GF-D8 (cell line): ENCODE measurements at places on chromosomes 3 and 15.

DNA sequence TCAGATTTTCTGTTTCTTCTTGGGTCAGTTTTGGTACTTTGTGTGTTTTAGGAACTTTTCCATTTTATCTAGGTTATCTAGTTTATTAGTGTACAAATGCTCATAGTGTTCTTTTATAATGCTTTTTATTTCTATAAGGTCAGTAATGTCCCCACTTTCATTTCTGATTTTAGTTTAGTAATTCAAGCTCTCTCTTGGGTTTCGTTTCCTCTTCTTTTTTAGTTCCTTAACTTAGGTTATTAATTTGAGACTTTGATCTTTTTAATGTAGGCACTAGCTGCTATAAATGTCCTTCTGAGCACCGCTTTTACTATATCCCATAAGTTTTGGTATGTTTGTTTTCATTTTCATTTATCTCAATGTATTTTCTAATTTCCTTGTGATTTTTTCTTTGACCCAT is 27.0 kb upstream of the CD200R1L start:
- no peak for DNase-seq

DNA sequence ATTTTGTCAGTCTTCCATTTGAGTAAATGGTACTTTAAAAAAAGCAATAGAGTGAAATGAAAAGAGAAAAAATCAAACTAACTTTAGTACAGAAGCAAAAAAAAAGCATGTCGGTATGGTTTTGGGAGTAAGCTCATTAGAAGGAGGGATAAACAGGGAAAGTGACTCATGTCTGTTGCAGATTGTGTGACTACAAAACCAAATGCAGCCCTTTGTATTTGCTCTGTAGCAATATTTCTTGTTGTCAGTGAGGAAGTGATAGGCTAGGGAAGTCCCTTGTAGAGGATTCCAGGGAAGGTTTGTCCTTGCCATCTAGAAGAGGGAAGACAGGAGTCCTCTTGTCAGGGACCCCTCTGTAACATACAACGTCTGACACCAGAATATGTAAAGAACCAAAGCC is 150.5 kb upstream of the POU1F1 start:
- DNase-seq: no peak

DNA sequence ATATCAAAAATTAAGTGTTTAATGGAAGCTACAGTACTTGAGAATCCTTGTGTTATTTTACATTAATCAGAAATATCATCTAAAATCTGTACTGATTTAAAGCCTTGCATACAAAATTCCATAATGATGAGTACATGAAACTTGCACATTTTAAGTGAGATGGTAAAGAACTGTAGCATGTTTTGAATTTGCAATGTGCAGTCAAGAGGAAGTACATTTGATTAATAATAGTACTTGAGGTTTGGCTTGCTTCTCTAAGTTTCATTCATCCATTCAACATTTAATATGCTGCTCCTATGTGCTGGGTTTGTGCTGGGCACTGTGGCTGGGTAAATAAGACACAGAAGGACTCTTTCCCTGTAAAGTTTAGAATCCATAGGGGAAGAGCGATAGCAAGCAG is 332.3 kb downstream of the CNTN3 start:
- DNase-seq: no peak

GRCh38 chr3:61664105-61664482 is 102.7 kb downstream of the PTPRG start:
- no peak for DNase-seq

- DNase-seq: no peak
These were observed 280.4 kb downstream of the RAP2B start for GRCh38 chr3:153442386-153442785.

DNA sequence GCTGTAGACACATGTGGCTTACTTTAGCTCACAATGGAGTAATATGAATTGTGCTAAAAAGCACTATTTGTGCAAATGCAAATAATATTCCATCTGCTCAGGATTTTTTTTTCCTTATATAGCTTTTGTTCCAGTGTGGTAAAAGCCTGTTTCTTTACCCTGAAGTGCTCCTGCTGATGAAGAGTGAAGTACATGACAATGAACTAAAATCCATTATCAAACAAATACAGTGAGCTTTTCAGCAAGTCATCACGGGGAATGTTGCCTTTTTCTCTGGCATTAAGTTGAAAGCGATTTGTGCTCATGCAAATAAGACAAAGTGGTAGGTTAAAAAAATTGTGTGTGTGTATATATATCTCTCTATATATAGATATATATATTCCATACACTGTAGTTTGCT is 28.6 kb upstream of the CCDC39 start:
- DNase-seq: no peak

GRCh38 chr15:101118116-101118515 is 133.7 kb downstream of the CHSY1 start:
- no peak for DNase-seq

DNA sequence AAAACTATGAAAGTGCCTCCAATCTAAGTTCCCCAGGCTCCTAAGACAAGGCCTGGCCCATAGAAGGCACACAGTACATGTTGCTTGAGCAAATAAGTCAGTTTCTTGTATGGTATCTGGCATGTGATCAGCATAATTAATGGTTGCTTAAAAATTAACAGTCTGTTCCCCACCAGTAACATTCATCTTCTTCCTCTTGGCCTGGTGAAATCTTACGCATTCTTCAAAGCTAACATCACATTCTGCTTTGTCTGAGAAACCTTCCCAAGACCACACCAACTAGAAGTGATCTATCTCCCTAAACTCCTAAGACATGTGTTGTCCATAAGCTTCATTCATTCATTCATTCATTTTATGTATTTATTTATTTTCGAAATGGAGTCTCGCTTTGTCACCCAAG is 48.1 kb downstream of the LIPC start:
- no peak for DNase-seq

DNA sequence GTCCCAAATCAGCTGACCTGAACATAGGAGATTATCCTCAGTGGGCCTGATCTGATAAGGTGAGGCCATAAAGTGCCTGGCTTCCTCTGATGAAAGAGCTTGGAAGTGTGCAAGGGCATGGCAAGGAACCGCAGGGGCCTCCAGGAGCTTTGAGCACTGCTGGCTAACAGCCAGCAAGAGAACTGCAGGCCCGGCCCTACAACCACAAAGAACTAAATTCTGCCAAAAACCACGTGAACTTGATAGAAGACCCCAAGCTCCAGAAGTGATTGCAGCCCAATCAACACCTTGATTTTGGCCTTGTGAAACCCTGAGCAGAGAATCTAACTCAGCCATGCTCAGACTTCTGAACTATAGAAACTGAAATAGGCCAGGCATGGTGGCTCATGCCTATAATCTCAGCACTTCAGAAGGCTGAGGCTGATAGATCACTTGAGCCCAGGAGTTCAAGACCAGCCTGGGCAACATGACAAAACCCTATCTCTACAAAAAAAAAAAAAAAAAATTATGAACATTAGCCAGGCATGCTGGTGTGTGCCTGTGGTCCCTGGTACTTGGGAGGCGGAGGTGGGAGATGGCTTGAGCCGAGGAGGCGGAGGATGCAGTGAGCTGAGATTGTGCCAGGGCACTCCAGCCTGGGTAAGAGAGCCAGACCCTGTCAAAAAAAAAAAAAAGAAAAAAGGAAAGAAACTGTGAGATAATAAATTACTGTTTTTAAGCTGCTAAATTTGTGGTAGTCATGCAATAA is 7.7 kb upstream of the DIS3L start:
- peak; percentile 65 for DNase-seq

DNA sequence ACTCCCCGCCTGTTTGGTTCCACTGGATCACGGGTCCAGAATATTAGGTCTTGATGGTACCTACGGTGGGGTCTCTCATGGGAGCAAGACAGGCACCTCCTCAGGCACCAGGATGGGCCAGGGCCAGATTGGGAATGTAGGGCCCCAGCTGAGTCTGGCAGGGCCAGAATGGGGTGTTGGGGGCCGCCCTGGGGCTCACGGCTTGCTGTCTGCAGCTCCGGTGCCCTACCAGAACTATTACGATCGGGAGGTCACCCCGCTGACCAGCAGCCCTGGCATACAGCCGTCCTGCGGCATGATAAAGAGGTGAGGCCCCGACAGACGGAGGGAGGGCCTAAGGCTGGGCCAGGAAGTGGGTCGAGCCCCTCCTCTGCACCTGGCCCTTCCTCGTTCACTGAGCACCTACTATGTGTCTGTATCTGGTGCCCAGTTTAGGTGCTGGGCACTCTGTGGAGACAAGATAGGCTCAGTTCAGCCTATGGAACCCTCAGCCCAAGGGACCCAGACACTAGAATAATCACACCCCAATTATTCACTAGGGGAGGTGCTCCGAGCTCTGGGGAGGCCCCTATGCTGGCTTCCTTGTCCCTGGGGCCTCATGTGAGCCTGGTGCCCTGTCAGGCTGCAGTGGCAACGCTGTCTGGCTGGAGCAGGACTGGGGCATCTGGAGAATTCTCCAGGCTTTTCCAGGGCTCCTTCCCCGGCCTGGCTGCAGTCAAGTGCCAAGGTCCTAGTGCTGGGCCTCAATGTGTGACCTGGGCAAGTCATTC is 37.9 kb downstream of the PSTPIP1 start:
- DNase-seq: no peak

- DNase-seq: peak; percentile 93
These were observed 26.8 kb upstream of the MTHFS start for GRCh38 chr15:79923515-79924169.
